ENCODE measurements at places on chromosomes 6 and 20.

- no peak for DNase-seq
Observed at GRCh38 chr6:15376900-15377487, 131.1 kb downstream of the JARID2 start.

- no peak for DNase-seq
Observed at GRCh38 chr20:54515793-54516628, 40.6 kb downstream of the DOK5 start.

- DNase-seq, result peak; percentile 49
Observed at GRCh38 chr6:11263291-11263775, 30.9 kb upstream of the NEDD9 start.

GRCh38 chr6:6635869-6636268 lies 47.3 kb downstream of the LY86 start:
- no peak for DNase-seq

DNA sequence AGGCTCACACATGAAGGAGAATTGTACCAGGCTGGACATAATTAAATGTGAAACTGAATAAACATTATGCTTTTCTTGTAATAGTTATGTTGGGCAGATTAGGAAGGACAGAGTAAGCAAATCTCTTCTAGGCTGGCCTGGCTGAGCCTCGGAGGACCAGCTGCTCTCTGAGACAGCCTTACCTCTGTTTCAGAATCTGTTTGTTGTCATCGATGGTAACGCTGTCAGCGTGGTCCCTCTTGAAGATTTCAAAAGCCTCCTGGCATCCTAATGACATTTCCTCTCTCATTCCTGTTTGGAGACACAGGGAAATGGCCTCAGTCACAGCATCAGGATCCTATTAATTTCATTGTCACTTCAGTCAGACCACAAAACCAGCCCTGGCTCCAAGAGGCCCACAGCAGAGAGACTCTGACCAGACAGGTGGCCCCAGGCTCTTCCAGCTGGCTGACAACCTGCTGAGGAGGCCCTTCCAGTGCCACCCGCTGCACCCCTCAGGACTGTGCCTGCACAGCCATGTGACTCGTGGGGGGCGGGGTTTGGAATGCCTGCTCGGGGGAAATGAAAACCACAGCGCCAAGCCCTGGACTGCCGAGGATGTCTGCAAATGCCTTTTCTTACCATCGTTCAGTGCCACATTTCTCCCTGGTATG lies 108.5 kb upstream of the KCNK16 start:
- peak; percentile 34 for DNase-seq
